ENCODE measurements at places on chromosomes 13 and 19. TPM values are rescaled to one million over a fixed set of nuclear protein-coding genes. Genes with fewer than 3 reads are reported as not detected.

ZNF541 gene
- 0.33 TPM for total RNA-seq

PTPRH gene
- total RNA-seq = not detected

CEACAM20 gene
- not detected for total RNA-seq

SCEL gene
- not detected for total RNA-seq

CEACAM7 gene
- total RNA-seq = not detected

CGB3 gene
- not detected for total RNA-seq

CERS1 gene
- total RNA-seq = not detected

DNA sequence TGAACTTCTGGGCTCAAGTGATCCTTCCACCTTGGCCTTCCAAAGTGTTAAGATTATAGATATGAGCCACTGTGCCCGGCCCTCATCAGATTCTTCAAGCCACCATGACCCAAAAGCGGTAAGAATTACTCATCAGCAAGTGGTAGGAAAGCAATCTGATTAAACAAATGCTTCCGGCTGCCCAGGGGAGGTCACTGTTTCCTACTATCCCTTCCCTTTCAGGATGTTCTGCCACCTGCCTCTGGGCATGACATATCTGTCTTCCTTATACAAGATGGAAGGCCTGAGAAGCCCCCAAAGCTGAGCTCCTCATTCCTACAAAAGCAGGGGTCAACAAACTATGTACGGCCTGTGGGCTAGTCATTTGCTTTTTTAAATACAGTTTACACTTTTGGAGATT, 7.0 kb downstream of the ABHD8 start:
- H3K27me3 ChIP-seq = no peaks in the 10 kb centered on the region
- DNase-seq = no peak
- no peak overlapping the region for H3K4me3 ChIP-seq

GRCh38 chr13:52832313-52832712, 16.1 kb downstream of the PCDH8 start:
- H3K27me3 ChIP-seq = peaks cover 17% of the 10 kb centered on the region
- H3K36me3 ChIP-seq = no peaks in the 10 kb centered on the region
- no peak overlapping the region for H3K4me3 ChIP-seq
- no peak overlapping the region for H3K27ac ChIP-seq

DNA sequence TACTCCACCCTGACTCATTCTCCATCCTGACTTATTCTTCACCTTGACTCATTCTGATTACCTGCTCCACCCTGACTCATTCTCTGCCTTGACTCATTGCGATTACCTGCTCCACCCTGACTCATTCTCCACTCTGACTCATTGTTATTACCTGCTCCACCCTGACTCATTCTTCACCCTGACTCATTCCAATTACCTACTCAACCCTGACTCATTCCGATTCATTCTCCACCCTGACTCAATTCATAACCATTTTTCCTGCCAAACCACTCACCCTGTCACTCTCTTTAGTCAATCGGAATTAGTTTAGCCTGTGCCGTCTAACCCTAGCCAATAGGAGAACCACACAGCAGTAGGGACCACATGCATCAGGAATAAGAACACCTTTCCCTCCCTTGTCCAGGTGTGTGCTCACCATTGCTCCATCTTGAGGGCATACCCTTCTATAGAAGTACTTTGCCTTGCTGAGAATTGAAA, 1227.4 kb upstream of the PCDH20 start:
- peak; percentile 28 for DNase-seq
- H3K27me3 ChIP-seq = no peaks in the 10 kb centered on the region
- H3K36me3 ChIP-seq = no peaks in the 10 kb centered on the region
- H3K27ac ChIP-seq = no peak overlapping the region
- H3K4me1 ChIP-seq = no peaks in the 10 kb centered on the region

- peak; percentile 63 for DNase-seq
- H3K4me3 ChIP-seq = no peak overlapping the region
These were observed 31.4 kb upstream of the MTIF3 start for GRCh38 chr13:27481766-27482165.

GRCh38 chr13:103799028-103799427, 732.8 kb upstream of the SLC10A2 start:
- no peak for DNase-seq
- no peaks in the 10 kb centered on the region for H3K36me3 ChIP-seq
- no peaks in the 10 kb centered on the region for H3K4me1 ChIP-seq

- no peak for DNase-seq
- H3K27ac ChIP-seq = no peak overlapping the region
- H3K36me3 ChIP-seq = peaks cover 5% of the 10 kb centered on the region
- H3K27me3 ChIP-seq = no peaks in the 10 kb centered on the region
- H3K4me1 ChIP-seq = peaks cover 10% of the 10 kb centered on the region
These were observed 16.6 kb downstream of the ADAMTS10 start for GRCh38 chr19:8593931-8594330.

GRCh38 chr13:110978390-110978789, 63.5 kb upstream of the ANKRD10 start:
- H3K27me3 ChIP-seq = peaks cover 18% of the 10 kb centered on the region
- peaks cover 1% of the 10 kb centered on the region for H3K4me1 ChIP-seq
- H3K4me3 ChIP-seq = no peak overlapping the region
- DNase-seq = no peak

- H3K4me3 ChIP-seq = no peak overlapping the region
- H3K36me3 ChIP-seq = no peaks in the 10 kb centered on the region
- no peak for DNase-seq
- peaks cover 10% of the 10 kb centered on the region for H3K4me1 ChIP-seq
- no peaks in the 10 kb centered on the region for H3K27me3 ChIP-seq
- H3K27ac ChIP-seq = no peak overlapping the region
These were observed 169.9 kb downstream of the STK24 start for GRCh38 chr13:98406971-98407370.

- H3K27ac ChIP-seq = no peak overlapping the region
- H3K27me3 ChIP-seq = no peaks in the 10 kb centered on the region
- H3K36me3 ChIP-seq = no peaks in the 10 kb centered on the region
- H3K4me3 ChIP-seq = no peak overlapping the region
- H3K4me1 ChIP-seq = no peaks in the 10 kb centered on the region
- DNase-seq = no peak
These were observed 299.3 kb upstream of the SLITRK6 start for GRCh38 chr13:86098511-86098910.
